EL (cell line): ENCODE measurements at places on chromosomes 7 and 10.

DNA sequence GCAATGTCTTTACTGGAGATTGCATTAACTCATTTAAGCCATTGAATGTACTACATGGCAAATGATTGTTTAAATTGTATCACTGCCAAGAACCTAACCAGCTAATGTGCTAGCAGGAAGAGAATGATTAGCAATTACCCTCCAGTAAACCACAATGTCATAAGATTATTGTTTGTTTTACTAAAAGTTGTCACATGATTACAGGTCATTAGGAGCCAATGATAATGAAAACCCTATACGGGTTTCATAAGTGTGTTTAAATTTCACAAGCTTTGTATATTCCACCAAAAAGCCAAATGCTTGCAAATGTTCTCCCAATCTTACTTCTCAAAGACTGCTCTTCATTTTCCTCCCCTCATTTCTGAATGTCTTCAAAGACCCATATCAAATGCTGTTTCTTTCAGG lies 76.5 kb upstream of the PPP1R3C start:
- DNase-seq: peak; percentile 18

DNA sequence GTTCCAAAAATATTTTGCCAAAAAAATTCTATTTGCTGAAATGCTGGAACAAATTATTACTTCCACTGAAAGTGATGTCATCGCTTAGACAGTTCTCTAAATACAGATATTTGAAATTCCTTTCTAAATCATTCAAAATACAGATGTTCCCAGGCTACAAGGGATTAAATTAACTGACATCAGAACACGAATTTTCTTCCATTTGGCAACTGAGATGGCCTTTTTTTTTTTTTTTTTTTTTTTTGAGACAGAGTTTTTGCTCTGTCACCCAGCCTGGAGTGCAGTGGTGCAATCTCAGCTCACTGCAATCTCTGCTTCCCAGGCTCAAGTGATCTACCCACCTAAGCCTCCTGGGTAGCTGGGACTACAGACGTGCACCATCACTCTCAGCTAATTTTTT lies 57.0 kb downstream of the P4HA1 start:
- peak; percentile 86 for DNase-seq

DNA sequence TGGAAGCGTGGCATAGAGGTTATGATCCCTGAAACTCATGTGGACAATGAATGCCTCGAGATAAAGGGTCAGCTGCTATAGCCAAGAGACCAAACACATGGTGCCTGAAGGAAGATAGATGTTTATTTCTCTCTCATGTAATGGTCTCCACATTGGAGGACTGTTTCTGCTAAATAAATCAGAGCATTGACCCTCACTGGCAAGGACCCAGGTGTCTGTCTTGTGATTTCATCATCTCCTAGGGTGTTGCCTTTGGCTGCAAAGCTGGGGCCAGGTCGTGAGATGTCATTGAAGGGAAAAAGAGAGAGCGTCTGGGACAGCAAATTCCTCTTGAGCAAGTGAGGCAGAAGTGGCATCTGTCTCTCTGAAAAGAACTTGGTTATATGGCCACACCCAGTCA lies 64.6 kb downstream of the JCAD start:
- no peak for DNase-seq

DNA sequence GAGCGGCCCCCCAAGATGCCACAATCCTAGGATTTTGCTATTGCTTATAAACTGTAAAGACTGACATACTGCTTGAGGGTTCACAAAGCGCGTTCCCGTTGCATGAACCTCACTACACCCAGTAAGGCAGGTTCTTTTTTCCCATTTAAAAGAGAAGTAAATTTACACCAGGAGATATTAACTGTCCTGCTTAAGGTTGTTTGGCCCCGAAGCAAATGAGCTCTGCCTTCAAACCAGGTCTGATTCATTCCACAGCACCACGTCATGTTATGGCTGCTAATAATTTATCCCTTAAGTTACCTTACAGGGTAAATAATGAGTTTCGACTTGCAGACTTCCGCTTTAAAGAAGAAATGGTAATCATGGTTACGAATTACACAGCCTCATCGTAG lies 559 bp upstream of the FKBP14 start:
- peak; percentile 61 for DNase-seq

- no peak for DNase-seq
Measured at GRCh38 chr10:133249094-133249780, 11.6 kb downstream of the VENTX start.

DNA sequence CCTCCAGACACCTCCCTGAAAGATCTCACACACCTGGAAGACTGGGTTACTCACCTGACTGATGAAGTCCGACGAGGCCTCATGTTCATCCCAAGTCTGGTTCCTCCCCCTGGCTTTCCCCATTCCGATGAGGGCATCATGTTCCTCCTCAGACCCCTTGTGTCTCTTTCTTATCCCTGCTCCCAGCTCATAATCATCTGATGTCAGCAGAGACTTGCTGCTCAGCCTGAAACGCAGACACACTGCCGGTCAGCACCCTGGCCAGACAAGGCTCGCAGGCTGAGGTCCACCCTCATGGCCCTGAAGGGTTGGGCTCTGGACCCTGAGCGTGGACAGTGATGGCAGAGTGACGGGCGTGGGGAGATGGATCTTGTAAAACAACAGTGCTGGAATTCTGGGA lies 64.3 kb downstream of the TNRC18 start:
- no peak for DNase-seq

- no peak for DNase-seq
Measured at GRCh38 chr7:18499407-18500177, 4.0 kb downstream of the HDAC9 start.

GRCh38 chr7:27462575-27463270 lies 200.0 kb downstream of the HIBADH start:
- peak; percentile 58 for DNase-seq

DNA sequence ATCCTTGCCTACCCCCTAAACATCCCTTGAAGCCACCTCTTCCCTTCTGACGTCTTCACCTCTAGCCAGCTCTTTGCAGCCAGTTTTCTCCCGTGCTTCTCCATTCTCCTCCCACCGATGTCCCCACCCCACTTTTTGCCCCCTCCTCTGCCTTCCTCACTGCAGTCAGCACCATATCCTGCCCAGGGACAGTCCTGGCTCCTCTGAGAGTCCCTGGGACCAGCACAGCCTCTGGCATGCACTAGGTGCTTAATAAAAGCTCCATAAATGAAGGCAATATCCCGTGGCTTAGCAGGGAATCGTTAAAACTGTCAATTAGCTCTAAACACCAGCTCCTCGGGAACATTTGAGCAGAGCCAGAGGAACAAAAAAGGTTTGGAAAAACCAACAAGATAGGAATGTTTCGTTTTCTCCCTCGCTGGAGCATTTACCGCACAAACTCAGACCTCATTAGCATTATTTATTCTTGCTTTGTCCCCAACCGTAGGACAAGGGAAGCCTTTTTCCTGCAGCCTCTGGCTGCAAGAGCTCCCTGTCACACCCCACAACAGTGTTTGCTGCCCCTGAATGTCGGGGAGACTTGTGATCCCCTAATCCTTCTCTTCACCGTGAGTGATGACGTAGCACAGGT lies 16.1 kb downstream of the MYL10 start:
- no peak for DNase-seq

DNA sequence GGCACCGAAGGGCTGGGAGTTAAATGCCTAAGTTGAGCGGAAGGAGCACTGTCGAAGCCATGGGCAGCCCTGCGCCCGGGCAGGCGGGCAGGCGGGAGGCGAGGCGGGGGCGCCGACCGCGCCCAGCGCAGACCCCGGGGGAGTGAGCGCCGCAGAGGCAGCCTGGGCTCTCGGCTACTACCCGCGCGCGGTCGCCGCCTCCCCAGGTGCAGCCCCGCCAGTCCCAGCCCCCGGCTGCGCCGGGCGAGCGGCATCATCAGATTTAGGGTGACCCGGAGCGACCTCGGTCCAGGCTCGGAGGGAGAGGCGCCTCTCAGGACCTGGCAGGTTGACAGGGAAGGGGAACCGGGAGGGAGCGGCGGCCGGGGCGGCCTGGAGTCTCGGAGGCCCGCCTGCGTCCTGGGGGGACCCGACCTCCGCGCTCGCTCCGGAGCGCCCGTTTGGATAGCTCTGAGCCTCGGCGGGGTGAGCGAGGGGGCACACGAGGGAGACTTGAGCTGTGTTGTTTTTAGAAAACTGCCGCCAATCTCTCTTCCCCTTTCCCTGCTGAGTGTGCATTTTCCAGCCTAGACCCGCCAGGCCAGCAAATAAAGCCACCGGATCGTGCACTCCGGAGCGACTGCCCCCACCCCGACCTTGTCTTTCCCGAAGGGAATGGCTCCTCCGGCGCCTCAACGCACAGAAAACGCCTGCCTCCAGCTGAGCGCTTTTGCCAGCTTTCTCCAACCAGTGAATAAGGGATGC lies 2.3 kb upstream of the NRP1 start:
- peak; percentile 60 for DNase-seq

DNA sequence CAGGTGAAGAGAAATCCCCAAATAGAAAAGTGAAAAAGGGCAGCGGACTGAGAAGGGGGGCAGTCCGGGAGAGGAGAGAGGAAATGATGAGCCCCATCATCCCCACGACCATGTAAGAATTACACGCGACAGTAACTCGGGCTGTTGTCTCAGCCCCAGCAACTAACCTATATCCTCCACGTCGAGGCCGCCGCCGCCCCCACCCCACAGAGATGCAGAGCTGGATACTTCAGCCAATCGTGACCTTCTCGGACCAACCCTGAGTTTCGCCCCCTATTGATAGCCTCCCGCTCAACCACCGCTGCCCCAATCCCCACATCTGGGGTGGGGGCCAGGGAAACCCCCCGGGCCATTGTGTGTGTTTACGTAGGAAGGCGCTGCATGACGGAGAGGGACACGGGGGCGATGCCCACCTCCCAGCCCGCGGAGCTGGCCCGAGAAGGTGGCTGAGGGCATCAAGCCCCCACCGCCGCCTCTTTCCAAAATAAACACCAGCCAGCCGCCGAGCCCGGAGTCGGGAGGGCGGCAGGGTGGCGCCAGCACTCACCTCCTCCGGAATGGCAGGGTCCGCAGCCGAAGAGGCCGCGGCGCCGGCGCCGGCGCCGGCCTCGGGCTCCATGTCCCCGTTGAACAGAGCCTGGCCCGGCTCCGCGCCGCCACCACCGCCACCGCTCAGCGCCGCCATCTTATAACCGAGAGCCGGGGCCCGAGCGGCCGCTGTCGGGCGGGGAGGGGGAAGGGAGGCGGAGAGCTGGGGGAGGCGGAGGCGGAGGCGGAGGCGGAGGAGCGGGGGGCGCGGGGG lies 509 bp downstream of the BRAF start:
- DNase-seq: peak; percentile 63

DNA sequence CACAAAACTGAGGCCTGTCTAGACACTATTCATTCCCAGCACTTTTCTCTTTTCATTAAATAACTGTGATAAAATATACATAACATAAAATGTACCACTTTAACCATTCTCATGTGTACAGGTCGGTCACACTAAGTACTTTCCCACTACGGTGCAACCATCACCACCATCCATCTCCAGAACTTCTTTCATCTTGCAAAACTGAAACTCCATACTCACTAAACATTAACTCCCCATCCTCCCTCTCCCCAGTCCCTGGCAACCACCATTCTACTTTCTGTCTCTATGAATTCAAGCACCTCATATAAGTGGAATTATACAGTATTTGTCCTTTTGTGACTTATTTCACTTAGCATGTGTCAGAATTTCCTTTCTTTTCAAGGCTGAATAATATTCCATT lies 53.0 kb downstream of the ARHGAP12 start:
- no peak for DNase-seq

GRCh38 chr10:80411681-80412220 lies 3.4 kb downstream of the PRXL2A start:
- DNase-seq: no peak

DNA sequence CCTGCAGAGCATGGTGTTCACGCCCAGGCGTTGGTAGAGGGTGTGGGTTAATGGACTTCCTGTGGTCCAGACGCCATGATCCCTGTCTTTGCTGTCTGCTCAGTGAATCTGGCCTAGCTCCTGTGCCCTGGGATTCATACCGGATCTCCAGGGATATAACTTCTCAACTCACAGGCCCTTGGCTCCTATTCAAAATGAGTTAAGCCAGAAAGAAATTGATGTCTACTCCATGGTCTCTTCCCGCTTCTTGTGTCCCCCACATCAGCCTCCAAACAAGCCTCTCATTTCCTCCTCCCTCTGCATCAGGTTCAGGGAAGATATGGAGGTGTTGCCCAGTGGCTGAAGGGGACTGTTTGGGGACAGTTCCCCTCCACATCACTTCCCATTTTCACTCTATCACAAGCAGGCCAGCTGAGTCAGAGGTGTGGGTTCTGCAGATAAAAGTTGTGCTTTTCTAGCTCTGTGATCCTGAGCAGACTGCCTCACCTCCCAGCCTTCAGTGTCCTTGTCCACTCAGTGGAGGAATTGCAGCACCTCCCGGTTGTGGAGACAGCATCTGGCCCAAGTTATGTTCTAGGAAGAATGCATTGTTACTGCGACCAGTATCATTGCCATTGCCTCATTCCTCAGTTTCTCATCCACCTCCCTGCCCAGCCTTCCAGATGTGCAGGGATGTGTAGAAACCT lies 22.5 kb downstream of the AKR1E2 start:
- no peak for DNase-seq

DNA sequence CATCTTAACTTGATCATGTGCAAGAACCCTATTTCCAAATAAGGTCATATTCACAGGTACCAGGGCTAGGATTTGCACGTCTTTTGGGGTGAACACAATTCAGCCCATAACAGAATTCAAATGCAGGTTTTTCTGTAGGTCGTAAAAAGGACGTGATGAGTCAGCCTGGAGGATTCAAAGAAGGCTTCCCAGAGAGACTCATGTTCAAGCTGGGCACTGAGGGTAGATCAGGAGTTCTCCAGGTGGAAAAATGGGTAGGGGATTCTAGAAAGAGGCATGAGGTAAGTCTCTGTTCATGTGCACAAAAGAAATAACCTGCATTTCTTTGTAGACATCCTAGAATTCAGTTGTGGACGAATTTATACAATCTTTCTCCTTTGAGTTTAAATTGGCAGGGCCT lies 160.4 kb downstream of the RPS24 start:
- DNase-seq: no peak

- DNase-seq: no peak
Measured at GRCh38 chr10:110733218-110733952, 89.2 kb downstream of the RBM20 start.

- DNase-seq: peak; percentile 37
Measured at GRCh38 chr10:79090134-79090803, 21.5 kb downstream of the ZMIZ1 start.

DNA sequence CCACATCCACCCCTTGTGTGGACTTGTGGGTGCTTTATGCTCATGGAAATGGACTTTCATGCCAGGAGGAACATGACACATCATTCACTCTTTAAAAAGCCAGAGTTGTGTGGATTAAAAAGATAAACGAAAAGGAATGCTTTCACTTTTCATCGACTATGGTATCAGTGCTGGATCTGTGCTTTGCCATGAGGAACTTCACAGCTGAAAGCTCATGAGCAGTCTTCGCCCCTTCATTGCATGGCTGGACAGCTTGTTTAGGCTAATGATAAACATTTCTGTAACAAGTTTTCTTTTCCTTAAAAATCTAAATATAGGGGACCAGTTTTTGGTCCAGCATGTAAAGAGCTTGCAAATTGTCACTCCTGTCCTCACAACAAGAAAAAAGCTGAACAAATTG lies 173.6 kb upstream of the NPS start:
- no peak for DNase-seq
